Brain pericyte (primary cell): ENCODE measurements at places on chromosomes 4 and X.

DNA sequence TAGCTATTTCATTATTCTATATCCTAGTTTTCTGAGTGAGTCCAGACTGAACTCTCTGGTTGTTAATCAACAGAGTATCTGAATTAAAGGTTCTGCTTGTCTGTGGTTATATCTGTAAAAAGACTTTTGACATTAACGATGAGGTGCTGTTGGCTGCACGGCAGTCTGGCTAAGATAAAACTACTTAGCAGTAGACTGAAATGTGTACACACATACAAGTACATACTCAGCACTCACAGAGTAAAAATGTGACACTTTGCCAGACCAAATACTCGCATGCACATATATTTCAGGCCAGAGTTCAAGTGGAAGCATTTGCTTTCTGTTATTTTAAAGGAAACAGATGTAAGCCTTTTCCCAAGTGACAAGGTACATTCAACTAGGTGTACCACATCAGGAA is 80.5 kb downstream of the PRDM5 start:
- DNase-seq: no peak

DNA sequence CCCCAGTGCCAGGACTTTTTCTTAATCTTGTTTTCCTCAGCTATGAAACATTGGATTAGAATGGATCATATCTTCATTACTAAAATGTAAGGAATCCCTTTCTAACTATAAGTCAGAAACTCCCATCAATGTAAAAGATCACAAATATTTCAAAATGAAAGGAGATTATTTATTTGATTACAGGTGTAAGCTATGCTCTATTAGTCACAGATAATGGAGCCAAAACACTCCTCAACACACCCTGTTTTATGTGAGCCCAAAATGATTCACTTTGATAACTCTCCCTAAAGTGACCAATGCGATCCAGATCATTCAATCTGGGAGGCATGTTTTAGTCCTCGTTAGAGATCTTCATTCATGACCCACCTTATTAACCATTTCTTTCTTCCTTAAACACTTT is 566.7 kb upstream of the TENM3 start:
- no peak for DNase-seq

GRCh38 chrX:54357414-54358377 is at the start of gene WNK3:
TSS of gene WNK3 (minus strand) at chrX:54358046.
- peak; percentile 47 for DNase-seq

DNA sequence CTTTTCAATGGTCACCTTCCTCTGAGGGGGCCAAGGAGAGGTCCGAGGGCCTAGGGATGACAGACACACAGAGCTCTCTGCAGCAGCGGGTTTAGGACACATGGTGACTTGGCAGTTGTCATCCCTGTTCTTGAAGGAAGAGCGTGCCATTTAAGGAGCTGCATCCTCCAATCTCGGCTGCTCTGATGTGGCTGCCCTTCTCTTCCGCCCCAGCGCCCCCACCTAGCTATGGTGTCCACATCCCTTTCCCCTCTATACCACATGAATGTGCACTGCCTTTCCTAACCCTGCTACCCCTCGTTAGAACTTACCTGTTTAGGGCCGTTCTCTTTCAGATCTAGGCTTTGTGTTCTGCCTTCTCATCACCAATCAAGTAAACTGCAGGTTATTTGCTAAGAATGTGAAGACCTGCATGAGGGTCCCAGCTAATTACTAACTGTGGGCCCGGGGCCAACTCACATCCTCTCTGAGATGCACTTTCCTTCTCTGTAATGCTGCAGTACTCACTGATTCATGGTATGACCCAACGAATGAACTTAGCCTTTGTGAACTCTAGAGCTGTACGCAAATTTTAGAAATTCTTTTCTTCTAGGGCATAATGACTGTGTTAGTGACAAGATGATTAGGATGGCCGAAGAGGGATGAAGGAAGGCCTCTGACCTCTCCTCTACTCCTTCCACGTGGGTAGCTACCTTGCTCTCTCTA is 38.2 kb downstream of the CHST7 start:
- no peak for DNase-seq

GRCh38 chr4:73258436-73258685 is 237 bp downstream of the ANKRD17 start:
- DNase-seq: no peak
